ENCODE measurements at places on chromosomes 3 and 15.

GRCh38 chr3:31029706-31030105 is 135.2 kb upstream of the GADL1 start:
- no peak for DNase-seq

GRCh38 chr15:63939531-63940130 is 105.9 kb upstream of the HERC1 start:
- no peak for DNase-seq

GRCh38 chr15:32030795-32031194 is 480 bp downstream of the CHRNA7 start:
- DNase-seq, result peak; percentile 8

GRCh38 chr3:120472121-120472844 is 21.5 kb upstream of the FSTL1 start:
- DNase-seq, result no peak

GRCh38 chr15:83123529-83123928 is 16.1 kb downstream of the TM6SF1 start:
- DNase-seq, result no peak

DNA sequence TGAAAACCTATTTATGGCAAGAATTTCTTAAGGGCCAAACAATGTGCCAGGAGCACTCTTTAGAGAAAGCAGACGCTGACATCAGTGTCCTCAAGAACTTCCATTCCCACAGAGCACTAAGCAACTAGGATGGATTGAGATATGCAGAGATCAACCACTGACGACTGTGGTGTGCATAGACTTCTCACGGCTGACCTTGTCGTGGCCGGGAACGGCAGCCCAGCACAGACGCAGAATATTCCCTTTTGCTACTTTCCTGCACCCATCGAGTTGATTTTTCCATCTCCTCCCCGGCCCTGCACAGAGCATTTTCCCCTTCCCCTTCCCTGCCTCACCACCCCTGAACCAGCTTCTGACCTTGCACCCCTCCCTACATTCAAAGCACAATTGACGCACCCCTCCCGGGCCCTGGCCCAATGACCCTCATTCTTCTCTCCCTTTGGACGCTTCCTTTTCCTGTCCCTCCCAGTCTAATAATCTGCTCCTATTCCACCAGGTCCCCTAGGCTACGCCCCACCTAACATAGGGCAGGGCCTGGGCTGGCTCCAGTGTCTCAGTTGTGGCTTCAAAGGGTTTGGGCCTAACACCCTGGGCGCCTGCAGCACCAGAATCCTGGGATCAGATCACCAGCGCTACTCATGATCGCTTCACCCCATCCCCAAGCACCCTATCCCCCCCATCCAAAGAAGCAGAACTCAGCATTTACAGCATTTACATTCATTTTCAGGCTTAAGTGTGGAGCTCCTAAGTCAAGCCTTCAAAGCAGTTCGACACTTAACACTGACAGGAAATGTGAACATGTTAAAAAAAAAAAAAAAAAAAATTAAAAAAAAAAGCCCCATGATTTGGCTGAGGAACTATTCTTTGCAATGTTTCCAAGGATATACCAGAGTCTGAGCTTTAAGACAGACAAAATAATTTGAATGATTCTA is 151.2 kb downstream of the FOXP1 start:
- no peak for DNase-seq

Measured in Caki2 (cell line).